ENCODE measurements at places on chromosomes 7 and 10.
A peak's percentile ranks its signal among the peaks of the same experiment; 100 is the strongest.

DNA sequence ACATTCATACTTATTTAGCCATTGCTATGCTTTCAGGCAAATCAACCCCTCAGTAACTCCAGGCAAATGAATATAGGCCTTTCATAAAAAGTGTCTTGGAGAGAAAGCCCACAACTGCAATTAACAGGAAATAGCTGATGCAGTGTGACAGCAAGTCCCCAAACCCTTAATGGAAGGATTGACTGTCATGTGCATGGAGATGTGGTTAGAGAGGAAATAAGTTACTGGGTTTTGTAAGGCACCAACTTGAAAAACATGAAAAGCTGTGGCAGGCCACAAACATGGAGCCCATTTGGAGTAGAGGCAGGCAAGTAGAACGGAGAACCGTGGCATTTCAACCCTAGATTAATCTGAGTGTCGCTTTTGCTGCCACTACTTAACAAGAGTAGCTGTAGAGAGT, 549.4 kb upstream of the C7orf33 start:
- DNase-seq = no peak
- H3K4me3 ChIP-seq = no peak overlapping the region
- H3K36me3 ChIP-seq = no peaks in the 10 kb centered on the region
- H3K27ac ChIP-seq = no peak overlapping the region

DNA sequence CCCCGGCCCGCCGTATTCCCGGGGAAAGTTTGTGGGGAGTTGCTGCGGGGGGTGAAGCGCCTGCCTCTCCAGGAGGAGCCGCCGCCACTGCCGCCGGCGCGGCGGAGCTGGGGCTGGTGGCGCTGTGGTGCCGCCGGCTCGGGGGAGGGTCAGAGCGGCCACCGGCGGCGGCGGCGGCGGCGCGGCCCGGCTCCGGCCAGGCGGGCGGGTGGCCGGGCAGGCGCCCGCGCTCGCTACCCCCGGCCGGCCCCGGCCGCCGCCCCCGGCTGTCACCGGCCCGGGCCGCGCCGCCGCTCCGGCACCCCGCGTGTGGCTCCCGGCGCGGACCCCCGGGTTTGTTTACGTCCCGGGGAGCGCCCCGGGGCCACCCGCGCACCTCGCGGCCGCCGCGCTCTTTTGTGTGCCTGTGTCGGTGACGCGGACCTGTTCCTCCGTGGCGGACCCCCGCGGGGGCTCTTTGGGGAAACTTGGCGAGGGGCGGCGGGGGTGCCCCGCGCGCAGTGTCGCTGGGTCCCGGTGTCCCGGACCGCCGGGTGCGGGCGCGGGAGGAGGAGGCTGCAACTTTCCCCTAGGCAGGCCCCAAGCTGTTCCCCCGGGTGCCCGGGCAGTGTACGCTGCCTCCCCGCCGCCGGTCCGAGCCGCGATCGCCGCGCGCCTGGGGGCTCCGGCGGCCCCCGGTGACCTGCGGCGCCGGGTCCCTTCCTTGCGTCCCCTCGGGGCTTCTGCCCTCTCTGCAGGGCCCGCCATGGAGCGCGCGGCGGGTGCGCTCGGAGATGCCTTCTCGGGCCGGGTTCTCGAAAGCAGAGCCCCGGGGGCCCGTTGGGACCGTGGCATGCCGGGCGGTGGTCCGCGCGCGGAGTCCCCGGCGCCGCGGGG, 593 bp upstream of the CUX1 start:
- peaks cover 30% of the 10 kb centered on the region for H3K27me3 ChIP-seq
- H3K4me1 ChIP-seq = peaks cover 12% of the 10 kb centered on the region

DNA sequence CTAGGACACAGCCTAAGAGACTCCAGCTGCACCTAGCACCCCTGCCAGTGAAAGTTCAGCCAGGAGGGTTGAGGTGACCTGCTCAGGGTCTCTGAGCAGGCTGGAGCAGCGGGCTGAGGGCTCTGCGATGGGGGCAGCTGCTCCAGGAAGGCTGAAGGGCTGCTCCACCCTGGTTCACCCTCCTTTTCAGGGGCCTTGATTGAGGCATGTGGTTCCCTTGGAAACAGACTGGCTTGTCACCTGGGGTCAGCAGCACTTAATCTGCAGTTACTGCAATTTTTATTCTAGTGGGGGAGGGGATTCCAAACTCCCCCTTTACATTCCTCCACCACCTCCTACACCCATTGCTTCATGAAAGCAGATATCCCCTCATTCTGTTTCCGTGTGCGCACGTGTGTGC, 85.3 kb upstream of the UNC5B start:
- H3K4me1 ChIP-seq = peaks cover 6% of the 10 kb centered on the region
- H3K27ac ChIP-seq = no peak overlapping the region
- peaks cover 24% of the 10 kb centered on the region for H3K27me3 ChIP-seq
- no peak for DNase-seq

DNA sequence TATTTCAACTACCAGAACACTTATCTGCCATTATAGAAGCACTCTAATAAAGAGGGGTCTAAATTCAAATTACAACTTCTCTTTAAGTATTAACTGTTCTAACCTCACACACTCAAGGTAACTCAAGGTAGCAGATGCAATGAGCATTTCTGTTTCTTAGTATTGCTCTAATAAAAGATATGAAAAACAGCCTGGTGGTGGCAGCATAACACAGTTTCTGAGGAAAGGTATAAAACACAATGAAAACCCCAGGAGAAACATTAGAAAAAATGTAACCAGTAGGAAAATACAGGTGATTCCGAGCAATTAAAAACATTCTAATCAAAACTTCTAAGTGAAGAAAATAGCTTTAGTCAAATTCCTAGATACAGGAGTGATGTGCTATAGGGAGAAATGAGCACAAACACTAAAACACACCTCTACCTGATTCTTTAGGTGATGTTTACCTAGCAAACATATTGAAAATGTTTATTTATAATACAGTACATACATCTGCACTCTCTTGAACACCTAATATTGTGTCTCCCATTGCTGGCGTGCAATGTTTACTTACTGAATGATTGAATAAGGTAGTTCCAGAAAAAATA, 3.5 kb downstream of the MKRN1 start:
- H3K27me3 ChIP-seq = no peaks in the 10 kb centered on the region
- no peak for DNase-seq
- no peak overlapping the region for H3K27ac ChIP-seq
- H3K36me3 ChIP-seq = peaks cover 9% of the 10 kb centered on the region
- peak overlapping the region; percentile 71 for H3K4me3 ChIP-seq
- H3K4me1 ChIP-seq = peaks cover 29% of the 10 kb centered on the region

DNA sequence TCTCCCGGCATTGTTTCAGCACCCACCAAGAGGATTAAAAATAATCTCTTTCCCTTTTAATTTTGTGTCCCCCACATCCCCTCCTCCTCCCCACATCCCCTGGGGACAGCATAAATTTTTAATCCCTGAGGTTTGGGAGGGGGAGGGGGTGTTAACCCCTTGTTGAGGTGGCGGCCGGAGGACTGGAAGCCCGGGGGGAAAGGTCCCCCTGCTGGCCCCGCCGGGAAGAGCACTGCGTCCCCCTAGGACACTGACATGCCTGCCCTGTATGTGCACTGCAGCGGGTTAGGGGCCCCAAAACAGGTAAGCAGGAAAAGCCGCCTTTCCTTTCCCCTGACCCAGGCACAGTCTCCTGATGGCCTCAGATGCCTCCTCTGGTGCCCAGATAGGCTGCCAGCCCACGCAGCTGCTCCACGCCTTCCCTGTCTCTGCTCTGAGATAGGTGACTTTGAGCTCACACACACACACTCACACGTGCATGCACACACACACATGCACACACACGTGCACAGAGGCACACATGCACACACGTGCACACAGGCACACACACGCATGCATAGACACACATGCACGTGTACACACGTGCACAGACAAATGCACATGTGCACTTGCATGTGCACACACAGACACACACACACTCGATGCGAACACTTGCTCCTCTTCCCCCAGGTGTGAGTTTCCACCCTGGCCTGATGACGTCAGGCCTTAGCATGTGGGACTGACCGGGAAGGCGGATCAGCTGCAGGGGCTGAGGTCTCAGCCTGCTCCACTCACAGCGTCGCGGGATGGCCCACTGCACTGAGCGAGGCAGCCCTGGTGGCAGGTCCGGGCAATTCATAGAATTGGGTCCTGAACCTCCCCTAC, 12.3 kb downstream of the CNPY1 start:
- peaks cover 7% of the 10 kb centered on the region for H3K4me1 ChIP-seq
- H3K27me3 ChIP-seq = peaks cover 68% of the 10 kb centered on the region
- no peaks in the 10 kb centered on the region for H3K36me3 ChIP-seq
- no peak for DNase-seq
- H3K4me3 ChIP-seq = peak overlapping the region; percentile 51
- H3K27ac ChIP-seq = no peak overlapping the region

DNA sequence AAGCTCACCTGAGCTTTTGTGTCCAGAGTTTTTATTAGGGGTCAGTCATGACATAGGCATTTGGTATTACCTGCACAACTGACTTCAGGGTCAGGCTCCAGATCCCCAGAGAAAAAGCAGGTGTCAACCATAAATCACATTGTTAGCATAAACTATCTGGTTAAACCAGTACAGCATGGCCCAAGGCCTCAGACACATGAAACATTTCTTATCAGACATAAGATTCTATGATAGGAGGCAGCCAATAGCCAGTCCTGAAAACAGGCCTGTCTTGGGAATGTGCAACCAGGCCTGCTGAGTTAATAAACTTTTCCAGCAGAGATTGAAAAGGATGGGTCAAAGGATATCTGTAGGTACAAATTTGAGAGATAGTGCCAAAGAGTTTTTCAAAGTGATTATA, 116.1 kb downstream of the TPST1 start:
- DNase-seq = no peak
- no peaks in the 10 kb centered on the region for H3K4me1 ChIP-seq
- no peak overlapping the region for H3K4me3 ChIP-seq
- no peaks in the 10 kb centered on the region for H3K36me3 ChIP-seq
- H3K27me3 ChIP-seq = no peaks in the 10 kb centered on the region

GRCh38 chr7:44102846-44103565, 1.1 kb upstream of the AEBP1 start:
- H3K27ac ChIP-seq = no peak overlapping the region
- DNase-seq = no peak
- H3K27me3 ChIP-seq = peaks cover 9% of the 10 kb centered on the region
- H3K36me3 ChIP-seq = no peaks in the 10 kb centered on the region
- peaks cover 17% of the 10 kb centered on the region for H3K4me1 ChIP-seq
- H3K4me3 ChIP-seq = peak overlapping the region; percentile 69

DNA sequence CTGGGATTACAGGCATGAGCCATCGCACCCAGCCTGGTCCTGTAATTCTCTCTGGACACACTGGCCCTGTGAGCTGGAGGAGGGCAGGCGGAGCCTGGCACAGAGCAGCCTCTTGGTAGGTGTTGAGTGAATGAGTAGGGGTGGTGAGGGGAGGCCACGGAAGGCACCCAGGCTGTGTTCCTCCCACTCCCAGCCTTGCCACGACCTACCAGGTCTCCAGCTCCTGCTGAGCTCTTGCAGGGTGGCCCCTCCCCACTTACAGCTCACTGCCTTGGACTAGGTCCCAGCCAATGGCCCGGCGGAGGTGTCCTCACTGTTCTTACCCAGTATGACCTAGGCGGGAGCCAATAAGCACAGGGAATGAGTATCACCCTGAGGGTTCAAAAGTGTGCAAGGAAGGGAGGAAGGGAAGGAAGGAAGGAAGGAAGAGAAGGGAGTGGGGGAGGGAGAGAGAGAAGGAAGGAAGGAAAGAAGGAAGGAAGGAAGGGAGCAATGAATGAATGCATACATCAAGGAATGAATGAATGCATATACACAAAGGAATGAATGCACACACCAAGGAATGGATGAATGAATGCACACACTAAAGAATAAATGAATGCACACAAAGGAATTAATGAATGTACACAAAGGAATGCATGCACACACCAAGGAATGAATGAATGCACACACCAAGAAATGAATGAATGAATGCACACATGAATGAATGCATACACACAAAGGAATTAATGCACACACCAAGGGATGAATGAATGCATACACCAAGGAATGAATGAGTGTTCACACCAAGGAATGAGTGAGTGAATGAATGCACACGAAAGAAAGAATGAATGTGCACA, 45.5 kb downstream of the GTF2IRD1 start:
- H3K27me3 ChIP-seq = no peaks in the 10 kb centered on the region

- no peak overlapping the region for H3K4me3 ChIP-seq
- H3K27me3 ChIP-seq = no peaks in the 10 kb centered on the region
- H3K27ac ChIP-seq = no peak overlapping the region
- H3K36me3 ChIP-seq = peaks cover 3% of the 10 kb centered on the region
These were observed 562.2 kb upstream of the FOXK1 start for GRCh38 chr7:4119848-4120247.

DNA sequence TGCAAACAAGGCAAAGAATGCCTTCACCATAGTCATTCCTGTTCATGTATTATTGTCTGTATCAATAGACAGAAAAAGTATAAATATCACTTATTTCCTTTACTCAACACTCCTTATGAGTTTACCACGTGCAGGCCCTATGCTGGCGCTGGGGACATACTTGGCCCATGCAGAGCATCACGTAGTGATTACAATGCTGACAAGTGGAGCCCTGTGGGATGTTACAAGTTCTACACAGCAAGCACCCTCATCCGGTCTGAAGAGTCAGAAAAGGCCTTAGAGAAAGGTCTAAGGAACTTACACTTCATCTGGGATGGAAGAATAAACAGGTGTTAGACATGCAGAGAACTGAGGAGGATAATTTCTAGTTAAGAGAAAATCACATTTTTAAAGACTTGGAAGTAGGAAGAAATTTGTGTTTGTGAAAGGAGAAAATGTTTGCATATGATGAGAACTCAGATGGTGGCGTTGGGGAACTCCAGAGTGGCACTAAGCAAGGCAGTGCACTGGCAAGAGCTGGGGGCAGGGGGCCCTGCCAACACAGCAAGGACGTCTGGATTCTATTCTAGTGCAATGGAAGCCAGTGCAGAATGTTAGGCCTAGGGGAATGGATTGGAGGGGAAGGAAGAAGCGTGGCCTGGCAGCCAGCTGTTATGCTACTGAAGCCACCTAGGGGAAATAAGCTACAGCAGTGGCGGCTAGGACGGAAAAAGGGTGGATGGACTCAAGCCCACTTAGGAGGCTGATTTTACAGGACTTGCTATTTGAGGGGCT, 116.2 kb downstream of the ELMO1 start:
- H3K27ac ChIP-seq = peak overlapping the region; percentile 52
- H3K36me3 ChIP-seq = peaks cover 81% of the 10 kb centered on the region

- peaks cover 8% of the 10 kb centered on the region for H3K27me3 ChIP-seq
- peak overlapping the region; percentile 13 for H3K27ac ChIP-seq
- H3K4me1 ChIP-seq = peaks cover 30% of the 10 kb centered on the region
- peak overlapping the region; percentile 54 for H3K4me3 ChIP-seq
- H3K36me3 ChIP-seq = peaks cover 3% of the 10 kb centered on the region
These were observed 209.1 kb downstream of the PRPF18 start for GRCh38 chr10:13795653-13796555.
